Stimulated activated CD4-positive, alpha-beta T cell treated with anti-CD3 and anti-CD28 coated beads, Interleukin-12 subunit alpha, Interleukin-12 subunit beta, amount 100 ng/mL, for 24 hours (primary cell): ENCODE measurements at places on chromosomes 12 and 14.

DNA sequence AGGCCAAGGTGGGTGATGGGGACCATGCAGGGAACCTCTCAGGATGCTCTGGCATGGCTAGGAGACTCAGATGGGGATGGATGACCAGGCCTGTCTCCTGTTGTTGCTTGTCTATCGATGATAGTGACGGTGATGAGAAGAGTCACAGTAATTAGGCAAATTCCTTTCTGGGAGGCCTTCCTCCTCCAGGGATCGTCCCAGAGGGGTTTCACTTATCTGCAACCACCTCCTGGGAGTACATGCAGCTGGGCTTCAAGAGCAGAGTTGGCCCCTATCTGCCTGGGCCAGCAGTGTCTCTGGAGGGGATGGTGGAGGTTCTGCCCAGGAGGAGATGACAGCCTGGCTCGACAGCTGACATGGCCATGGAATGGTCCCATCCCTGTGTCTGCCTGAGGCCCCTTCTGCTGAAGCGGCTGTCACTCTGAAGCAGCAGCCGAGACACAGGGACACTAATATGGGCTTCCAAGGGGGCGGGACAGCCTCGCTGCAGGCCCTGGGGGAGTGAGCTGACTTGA, 27.5 kb upstream of the OAS1 start:
- DNase-seq: no peak

DNA sequence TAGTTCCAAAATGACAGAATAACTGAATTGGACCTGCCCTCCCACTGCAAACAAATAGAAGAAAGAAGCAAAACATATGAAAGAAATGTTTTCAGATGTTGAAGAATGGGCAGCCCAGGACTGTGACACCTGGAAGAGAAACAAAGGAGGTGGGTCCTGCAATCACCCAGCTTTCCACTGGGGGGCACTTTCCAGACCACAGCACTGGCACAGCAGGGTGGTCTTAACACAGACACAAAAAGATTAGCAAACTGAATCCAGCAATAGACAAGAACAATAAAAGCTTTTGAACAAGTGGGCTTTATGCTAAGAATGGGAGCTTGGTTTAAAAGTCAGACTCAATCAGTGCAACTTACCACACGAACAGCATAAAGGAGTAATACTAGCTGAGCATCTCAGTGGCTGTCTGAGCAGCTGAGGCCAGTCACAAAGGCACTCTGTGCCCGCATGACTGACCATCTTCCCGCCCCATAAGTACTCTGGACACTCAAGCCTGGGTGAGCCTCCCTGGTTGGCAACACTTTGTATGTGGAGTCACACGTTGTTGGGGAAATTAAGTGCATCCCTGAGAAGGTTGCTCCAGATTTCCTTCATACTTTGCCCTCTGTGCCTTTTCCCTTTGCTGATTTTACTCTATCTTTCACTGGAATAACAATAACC, 27.7 kb downstream of the JKAMP start:
- no peak for DNase-seq

DNA sequence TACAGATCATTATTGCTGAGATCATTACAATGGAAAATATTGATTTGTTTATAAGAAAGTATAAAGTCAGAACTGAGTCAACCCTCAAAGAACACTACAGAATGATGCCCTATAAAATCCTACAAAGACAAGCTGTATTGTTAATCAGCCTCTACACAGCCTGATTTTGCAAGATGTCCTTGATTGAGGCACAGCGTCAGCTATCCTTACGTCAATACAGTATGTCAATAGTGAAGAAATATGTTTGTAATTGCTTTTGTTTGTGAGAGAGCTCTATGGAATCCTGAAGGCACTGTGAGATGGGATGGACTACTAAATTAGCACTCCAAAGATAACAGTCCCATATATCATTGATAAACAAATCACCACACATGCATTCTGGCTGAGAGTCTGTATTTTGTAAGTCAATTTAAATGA, 70.7 kb downstream of the RASSF9 start:
- no peak for DNase-seq

- peak; percentile 8 for DNase-seq
These were observed at the start of gene KCNH5 for GRCh38 chr14:63045234-63045611. TSS of gene KCNH5 (minus strand) at chr14:63045458. CDS start at chr14:63045186, 272 bp downstream.

- DNase-seq: no peak
These were observed 64.8 kb downstream of the DENND5B start for GRCh38 chr12:31526158-31526546.

DNA sequence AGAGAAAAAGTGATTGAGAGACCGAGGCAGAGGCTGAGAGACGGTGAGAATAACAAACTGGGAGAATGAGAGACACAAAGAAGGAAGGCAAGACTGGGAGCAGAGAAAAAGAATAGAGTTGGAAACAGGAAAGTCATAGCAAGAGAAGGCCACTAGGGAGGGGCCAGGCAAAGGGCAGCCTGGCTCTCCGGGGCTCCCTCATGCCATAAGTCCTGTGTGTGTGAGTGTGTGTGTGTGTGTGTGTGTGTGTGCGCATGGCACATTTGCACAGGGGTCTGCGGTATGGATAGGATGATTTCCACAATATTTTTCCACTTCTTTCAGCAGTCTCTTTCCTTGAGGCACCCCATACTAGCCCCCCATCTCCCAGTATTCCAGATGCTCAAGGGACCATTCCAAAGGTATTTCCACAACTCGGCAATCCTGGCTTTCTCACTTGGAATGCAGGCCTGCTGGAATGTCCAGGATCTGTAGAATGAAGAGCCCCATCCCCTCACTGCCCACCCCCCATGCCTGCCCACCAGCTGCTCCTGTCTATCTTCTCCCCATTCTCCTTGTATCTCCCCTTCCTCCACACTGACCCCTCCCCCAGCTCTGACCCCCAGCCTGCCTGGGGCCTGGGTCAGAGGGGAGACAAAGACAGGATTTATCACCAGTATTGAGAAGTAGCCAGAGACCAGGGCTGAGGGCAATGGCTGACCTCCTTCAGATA, 9.0 kb downstream of the GPR84 start:
- DNase-seq: no peak

GRCh38 chr12:114209861-114210260, 196.1 kb downstream of the TBX5 start:
- DNase-seq: no peak

DNA sequence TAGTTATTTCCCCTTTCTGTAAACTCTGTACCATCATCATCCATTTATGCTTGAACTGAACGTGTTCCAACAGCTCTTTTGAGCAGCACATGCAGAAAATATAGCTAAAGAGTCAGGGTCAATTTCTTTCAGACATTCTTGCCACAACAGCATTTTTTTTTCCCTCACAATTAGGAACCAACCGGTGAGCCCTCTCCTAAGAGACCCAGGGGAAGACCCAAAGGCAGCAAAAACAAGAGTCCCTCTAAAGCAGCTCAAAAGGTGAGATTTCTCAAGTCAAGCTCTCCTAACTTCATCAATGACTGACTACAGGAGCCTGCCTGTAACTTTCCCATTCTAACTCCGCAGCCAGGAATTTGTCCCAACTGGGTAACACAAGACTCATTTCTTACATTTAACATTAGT, 3.5 kb downstream of the HMGA2 start:
- DNase-seq: no peak

DNA sequence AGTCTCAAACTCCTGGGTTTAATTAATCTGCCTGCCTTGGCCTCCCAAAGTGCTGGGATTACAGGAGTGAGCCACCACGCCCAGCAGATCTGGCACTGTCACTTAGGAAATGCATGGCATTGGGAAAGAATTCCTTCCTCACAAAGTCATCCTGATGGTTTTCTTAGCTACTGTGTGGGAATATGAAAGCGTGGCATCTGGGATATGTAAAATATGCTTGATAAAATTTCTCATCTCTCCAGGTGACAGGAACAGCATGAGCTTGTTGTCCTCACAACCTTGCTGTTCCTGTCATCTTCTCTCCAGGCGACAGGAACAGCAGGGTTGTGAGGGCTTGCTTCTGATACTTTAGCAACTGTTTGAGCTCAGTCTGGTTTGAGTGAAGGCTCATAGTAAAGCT, 16.1 kb upstream of the AICDA start:
- no peak for DNase-seq

DNA sequence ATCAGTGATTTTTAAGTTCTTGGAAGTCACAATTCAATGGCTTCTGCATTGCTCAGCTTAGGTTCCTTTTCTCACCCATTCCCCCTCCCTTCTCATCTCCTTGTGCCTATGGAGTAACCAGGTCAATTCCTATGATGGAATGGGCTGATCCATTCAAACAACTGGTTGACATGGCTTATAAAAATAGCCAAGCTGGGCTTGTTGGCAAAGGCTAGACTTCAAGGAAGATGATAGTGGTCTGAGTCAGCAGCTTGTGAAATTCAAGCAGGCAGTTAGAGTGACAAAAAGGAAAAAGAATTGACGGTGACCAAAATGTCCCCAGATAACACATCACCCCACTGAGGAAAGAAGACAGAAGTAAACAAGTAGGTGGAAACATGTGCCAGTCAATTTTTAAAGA, 119.9 kb upstream of the PCED1B start:
- DNase-seq: no peak

DNA sequence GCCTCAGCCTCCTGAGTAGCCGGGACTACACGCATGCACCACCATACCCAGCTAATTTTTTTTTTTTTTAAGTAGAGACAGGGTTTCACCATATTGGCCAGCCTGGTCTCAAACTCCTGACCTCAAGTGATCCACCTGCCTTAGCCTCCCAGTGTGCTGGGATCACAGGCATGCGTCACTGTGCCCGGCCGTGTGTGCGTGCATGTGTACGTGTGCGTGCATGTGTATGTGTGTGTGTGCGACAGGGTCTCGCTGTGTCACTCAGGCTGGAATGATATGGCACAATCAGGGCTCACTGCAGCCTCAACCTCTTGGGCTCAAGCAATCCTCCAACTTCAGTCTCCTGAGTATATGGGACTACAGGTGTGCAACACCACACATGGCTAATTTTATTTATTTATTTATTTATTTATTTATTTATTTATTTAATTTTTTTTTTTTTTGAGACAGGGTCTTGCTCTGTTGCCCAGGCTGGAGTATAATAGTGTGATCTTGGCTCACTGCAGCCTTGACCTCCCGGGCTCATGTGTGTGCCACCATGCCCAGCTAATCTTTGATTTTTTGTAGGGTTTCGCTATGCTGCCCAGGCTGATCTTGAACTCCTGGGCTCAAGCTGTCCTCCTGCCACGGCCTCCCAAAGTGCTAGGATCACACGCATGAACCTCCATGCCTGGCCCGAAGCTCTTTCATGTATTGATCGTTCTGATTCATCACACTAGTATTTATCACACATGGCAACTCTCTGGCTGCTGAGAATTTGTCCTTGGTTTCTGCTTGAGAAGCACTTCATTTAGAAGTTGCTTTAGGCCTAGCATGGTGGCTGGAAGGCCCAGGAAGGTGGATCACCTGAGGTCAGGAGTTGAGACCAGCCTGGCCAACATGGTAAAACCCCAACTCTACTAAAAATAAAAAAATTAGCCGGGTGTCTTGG, 35.9 kb upstream of the CLIP1 start:
- DNase-seq: no peak

DNA sequence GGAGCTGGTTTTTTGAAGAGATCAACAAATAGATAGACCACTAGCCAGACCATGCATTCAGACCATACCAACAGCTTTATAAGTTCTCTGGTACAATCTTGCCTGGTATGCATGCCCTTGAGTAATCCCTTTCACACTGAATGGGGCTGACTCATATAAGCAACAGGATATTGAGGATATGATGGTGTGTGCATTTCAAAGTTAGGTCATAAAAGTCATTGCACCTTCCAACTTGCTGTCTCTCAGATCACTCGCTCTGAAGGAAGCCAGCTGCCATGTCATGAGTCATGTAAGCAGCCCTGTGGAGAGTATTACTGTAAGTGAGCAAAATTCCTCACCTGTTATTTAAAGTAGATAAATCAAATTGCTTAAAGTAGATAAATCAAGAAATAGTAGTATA, 45.0 kb upstream of the OR6J1 start:
- DNase-seq: no peak

GRCh38 chr14:80078501-80078900, 132.8 kb downstream of the DIO2 start:
- DNase-seq: no peak

GRCh38 chr12:6980740-6981139, 10.0 kb downstream of the EMG1 start:
- DNase-seq: no peak

- DNase-seq: no peak
These were observed 77.7 kb downstream of the PTPN11 start for GRCh38 chr12:112496496-112496895.

DNA sequence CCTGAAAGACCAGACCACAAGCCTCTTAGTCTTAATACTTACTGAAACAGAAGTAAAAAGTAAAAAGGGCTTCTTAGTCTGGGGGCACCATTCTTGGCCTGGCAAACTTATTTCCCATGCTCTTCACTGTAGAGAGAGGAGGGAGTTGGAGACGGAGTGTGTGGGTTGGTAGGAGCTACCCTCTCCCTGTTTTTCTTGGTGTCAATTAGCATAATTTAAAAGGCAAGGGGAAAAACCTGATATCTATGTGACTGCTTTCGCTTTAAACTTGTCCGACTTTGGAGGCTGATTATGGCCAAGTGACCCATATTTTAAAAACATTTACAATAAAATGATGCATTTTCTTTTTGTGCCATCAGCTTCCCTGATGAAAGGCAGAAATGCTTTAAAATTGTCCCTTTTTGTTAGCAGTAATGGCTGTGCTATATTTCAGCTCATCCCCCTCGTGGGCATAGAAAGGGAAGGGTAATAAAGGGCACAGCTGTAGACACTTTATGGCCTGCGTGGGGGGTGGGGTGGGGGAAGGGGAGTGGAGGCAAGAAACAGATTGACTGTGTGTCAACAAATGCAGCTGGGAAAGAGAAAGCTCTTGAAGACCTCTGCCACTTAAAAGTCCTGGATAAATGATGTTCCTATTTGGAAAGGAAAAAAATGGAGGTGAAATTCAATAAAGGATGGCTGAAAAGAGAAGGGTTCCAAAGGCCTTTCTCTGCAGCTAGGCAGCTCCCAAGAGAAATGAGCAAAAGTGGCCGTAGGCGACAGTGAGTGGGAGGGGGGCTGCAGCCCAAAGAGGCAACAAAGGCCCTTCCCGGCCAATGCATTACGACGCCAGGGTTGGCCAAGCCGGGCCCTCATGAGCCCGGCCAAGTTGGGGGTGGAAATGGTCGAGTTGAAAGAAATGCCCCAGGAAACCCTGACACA, 57.5 kb upstream of the TMEM263 start:
- DNase-seq: no peak
